ENCODE measurements at places on chromosomes 13 and 19.

- peak; percentile 24 for DNase-seq
These were observed 2.0 kb downstream of the ITPKC start for GRCh38 chr19:40718774-40719391.

GRCh38 chr19:45641274-45642105 lies 2.3 kb upstream of the EML2 start:
- DNase-seq: peak; percentile 98

GRCh38 chr19:19662871-19663255 lies 613 bp downstream of the ATP13A1 start:
- no peak for DNase-seq

DNA sequence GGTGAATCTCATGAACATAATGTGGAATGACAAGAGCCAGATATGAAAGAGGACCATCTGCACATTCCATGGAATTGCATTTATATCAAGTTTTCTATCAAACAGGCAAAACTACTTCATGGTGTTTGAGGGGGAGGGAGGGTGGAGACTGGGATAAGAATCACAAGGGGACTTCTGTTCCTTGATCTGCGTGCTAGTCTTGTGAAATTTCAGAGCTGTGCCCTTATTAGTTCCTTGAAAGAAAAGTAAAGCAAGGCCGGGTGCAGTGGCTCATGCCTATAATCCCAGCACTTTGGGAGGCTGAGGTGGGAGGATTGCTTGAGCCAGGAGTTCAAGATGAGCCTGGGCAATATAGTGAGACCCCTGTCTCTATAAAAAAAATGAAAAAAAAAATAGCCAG lies 30.2 kb upstream of the CEBPG start:
- DNase-seq: no peak

- no peak for DNase-seq
These were observed 426.1 kb downstream of the TSHZ3 start for GRCh38 chr19:30923096-30923495.

GRCh38 chr13:91534996-91535395 lies 136.6 kb downstream of the GPC5 start:
- DNase-seq: no peak

- no peak for DNase-seq
These were observed 1.1 kb upstream of the SH2D3A start for GRCh38 chr19:6768236-6768785.

- DNase-seq: no peak
These were observed 655.0 kb downstream of the OLFM4 start for GRCh38 chr13:53683608-53684007.

- no peak for DNase-seq
These were observed 50.1 kb upstream of the KLF12 start for GRCh38 chr13:74184283-74184682.

- no peak for DNase-seq
These were observed 185.2 kb upstream of the IRS2 start for GRCh38 chr13:109971456-109972090.

DNA sequence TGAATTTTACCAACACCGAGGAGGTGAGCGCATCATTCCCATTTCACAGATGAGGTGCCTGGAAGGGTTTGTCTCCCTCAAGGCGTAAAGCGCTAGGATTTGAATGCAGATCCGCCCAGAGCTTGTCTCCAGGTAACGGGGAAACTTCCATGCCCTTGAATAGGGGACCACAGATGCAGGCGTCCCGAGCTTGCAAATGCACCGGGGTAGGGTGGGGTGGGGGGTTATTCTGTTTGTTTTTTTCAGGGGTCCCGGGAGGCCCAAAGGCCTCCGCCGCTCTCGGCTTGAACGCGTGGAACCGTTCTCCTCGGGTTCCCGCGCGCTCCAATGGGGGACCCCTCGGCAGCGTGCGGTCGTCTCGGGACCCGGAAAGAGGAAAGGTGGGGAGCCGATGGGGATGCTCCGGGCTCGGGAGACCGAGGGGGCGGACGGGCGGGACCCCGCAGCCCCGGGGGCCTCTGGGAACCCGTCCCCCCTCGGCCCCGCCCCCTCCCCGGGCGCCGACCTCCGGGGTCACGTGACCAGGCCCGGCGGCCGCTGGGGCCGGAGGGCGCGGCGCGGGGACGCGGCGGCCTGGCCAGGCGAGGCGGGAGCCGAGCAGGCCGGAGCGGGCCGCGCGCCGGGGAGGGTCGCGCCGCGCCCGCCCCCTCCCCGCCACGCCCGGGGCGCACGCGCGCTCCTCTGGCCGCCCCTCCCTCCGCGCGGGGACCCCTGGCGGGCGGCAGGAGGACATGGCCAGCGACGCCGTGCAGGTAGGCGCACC lies at the start of gene PKN1:
Gene PKN1 (plus strand): TSS at position 516 of the 763 bp plus-strand sequence. CDS start 216 bp downstream, at position 732.
- DNase-seq: peak; percentile 38

GRCh38 chr19:7191946-7192691 lies 102.1 kb downstream of the INSR start:
- DNase-seq: no peak

GRCh38 chr19:3080286-3080685 lies 13.9 kb upstream of the GNA11 start:
- DNase-seq: no peak

DNA sequence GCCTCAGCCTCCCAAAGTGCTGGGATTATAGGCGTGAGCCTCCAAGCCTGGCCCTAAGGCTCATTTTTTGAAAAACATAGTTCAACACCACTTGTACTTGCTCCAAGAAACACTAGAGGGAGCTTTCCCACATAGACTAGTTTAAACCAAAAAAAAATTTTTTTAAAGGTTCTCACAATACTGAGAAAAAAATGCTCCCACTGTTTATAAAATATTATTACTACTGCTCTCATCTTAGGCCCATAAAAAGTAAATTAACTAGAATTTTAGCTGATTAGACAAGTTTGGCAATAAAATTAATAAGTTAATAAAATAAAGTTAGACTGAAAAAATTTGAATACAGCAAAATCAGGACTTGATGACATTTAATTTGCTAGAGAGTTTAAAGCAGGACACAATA lies 109.5 kb downstream of the TBC1D4 start:
- peak; percentile 76 for DNase-seq

GRCh38 chr13:92260363-92260762 lies 861.9 kb downstream of the GPC5 start:
- DNase-seq: no peak

GRCh38 chr13:112871742-112872141 lies 97.3 kb upstream of the MCF2L start:
- no peak for DNase-seq

DNA sequence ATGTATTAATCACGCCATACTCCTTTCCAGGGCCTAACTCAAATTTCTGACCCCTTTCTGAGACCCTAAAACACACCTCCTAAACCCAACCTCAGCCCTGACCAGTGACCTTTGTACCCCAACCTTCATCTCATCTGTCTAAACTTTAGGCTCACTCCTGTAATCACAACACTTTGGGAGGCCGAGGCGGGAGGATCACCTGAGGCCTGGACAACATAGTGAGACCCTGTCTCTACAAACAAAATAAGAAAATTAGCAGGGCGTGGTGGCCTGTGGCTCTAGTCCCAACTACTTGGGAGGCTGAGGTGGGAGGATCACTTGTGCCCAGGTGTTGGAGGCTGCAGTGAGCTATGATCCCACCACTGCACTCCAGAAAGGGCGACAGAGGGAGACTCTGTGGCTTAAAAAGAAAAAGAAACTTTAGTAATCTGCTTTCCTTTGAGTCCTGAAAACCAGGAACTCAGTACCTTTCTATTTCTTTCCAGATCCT lies 4.7 kb downstream of the RTN2 start:
- no peak for DNase-seq

DNA sequence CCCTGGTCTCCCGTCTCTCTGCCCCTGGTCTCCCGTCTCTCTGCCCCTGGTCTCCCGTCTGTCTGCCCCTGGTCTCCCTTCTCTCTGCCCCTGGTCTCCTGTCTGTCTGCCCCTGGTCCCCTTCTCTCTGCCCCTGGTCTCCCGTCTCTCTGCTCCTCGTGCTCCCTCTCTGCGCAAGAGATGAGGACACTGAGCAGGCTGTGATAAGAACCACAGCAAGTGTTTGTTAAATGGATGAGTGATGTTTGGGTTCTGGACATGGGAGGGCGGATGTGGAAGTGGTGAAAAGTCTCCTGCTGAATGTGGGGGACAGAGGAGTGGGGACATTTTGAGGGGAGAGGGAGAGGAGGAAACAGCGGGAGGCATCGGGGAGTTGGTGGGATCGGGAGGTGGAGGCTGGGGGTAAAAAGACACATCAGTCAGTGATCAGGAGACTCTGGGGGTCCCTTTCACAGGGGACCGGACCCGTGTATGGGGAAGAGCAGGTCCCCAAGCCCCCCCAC lies 8.0 kb downstream of the NPAS1 start:
- no peak for DNase-seq

DNA sequence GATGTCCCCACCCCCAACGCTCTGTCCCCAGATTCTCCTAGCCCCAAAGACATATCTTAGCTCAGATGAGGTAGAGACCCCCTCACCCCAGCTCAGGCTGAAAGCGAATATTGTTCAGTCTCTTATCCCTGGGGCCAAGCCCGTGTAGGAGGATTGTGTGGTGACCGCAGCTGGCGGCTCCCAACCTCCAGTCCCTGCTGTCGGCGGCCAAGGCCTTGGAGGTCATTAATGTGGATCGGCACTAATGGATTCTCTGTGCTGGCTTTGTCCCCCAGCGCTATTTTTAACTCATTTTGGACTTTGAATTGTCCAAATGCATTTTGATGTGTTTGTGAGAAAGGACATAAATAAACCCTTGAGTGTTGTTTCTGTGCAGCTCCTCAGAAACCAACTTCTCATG lies 124.2 kb downstream of the UQCRFS1 start:
- no peak for DNase-seq

DNA sequence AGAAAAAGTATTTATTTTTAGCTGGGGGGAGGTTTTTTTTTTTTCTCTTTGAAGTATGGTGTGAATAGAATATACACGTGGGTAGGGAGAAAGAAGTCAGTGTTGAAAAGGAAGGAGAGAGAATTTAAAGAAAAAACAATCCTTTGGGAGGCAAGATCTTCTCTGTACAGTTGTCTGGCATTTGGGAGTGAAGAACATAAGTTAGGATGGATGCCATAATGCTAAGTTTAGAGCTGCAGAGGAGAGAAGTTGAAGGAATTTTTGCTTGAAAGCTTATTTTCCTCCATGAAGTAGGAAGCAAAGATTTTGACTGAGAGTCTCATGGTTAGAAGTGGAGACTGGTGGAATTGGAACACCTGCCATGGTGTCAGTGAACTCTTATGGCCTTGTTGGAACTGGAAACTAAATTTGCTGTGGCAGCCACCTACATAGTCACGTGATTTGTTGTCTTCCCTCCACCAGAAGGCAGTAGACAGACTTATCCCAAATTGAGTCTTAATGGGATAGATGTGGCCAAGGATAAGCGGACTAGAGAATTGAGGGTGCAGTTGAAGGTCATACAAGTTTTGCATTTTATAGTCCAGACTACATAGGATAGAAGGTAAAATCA lies 22.0 kb downstream of the NDFIP2 start:
- DNase-seq: no peak

DNA sequence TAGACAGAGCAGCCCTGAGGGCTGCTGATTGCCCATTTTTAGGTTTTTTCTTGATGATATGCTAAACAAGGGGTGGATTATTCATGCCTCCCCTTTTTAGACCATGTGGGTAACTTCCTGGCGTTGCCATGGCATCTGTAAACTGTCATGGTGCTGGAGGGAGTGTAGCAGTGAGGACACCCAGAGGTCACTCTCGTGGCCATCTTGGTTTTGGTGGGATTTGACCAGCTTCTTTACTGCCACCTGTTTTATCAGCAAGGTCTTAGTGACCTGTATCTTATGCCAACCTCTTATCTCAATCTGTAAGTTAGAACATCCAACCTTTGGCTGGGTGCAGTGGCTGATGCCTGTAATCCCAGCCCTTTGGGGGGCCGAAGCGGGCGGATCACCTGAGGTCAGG lies 148.0 kb downstream of the PTPRS start:
- no peak for DNase-seq

DNA sequence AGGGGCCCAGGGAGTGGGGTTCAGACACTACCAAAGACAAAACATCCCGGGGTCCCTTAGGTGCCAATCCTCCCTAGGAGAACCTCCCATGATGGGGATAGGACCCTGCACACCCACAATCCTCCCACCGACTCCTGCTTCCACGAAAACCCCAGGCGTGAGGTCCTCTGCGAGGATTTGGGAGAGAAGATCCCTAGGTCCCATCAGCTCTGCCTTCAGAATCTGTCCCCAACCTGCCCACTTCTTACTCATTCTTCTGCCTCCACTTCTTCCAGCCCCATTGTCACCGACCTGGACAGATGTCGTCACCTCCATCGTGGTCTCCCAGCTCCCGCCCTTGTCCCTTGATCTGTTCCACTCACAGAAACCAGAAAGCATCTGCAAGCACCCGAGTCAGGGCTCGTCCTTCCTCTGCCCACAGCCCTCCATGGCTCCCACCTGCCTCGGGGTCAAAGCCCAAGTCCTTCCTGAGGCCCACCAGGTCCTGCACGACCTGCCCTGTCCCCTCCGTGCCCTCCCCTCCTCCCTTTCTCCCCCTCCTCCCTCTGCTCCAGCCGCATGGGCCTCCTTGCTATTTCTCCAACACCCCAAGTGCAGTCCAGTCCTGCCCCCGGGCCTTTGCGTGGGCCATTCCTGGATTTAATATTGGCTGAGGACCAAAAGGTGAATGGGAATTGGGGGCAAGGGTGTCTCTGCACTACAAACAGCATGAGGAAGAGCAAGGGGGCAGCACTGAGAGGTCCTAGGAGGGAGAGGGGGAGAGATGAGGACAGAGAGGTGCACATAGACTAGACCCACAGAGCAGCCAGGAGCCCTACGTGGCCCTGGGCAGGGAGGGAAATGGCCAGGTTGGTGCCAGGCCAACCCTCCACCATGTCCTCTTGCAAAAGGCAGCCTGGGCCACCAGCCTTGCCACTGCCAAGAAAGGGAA lies 51.3 kb downstream of the PTPRS start:
- no peak for DNase-seq

DNA sequence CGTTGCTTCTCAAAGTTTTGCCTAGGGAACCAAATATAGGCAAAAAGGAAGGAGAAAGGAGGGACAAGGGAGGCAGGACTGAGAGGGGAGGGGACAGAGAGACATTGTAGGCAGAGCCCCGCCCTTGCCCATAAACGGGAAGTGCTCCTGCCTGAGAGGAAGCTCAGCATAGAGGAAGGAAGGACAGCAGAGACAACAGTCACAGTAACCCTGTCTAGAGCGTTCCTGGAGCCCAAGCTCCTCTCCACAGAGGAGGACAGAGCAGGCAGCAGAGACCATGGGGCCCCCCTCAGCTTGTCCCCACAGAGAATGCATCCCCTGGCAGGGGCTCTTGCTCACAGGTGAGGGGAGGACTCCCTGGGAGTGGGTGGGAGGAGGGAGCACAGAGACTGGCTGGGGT lies at the start of gene CEACAM21:
Gene CEACAM21 (plus strand): TSS at position 169 of the 400 bp plus-strand sequence. CDS start 109 bp downstream, at position 278.
- peak; percentile 42 for DNase-seq
